EL (cell line): ENCODE measurements at places on chromosomes 1 and 21.

GRCh38 chr1:84582802-84583587 lies 8.8 kb upstream of the CTBS start:
- DNase-seq: no peak

- peak; percentile 96 for DNase-seq
Measured at GRCh38 chr1:17865912-17866739, 111.0 kb downstream of the ACTL8 start.

DNA sequence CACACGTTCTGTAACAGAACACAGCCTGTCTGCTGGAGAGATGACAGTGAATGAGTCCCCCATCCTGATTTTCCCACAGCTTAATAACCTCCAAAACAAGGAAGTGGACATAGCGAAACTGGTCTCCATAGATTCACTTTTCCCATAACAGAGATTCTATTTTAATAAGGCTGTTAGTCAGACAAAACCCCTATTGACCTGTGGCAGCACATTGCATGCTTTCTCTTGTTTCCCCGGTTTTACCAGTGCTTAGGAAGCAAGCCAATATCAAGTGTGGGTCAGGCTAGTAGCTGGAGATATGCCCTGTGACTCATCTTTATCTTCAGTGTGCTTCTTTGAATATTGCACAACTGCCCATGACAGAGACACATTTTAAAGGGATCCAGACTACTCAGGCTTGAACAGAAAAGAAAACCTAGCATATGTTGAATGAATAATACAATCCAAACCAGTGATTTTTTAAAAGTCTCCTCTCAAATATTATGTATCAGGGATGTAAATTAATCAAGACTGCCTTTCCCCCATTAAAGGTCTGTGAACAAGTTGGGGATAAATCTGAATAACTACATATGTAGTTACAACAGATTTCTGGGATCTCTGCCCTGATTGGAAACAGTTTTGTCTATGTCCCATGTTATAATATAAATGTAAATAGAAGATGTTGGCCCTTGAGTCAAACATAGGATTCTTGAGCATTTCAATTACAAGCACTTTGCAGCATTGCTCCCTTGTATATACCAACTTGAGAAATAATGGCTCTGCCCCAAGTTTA lies 11.9 kb upstream of the CLDN8 start:
- DNase-seq: no peak

DNA sequence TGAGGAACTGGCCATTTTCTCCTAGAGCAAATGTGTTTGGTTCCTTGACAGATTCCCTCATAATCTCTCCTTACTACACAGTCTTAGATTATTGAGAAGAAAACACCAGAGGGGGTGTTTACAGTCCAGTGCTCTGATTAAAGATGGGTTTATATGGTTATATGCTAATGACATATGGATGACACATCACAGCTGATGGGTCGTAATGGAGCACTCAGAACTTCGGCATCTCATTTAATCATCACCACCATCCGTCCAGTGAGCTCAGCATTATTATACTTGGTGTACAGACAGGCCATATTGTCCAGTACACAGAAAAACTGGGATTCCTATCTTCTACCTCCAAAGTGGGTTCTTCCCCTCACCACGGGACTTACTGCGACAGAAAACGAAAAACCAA lies 22.3 kb upstream of the NR5A2 start:
- peak; percentile 58 for DNase-seq

- DNase-seq: no peak
Measured at GRCh38 chr1:98098473-98098872, 177.6 kb upstream of the DPYD start.

GRCh38 chr1:28302247-28302646 lies 26.6 kb upstream of the MED18 start:
- no peak for DNase-seq
